CD4-positive, alpha-beta T cell (primary cell): ENCODE measurements at places on chromosomes 13 and 19.
A peak's percentile ranks its signal among the peaks of the same experiment; 100 is the strongest.

DNA sequence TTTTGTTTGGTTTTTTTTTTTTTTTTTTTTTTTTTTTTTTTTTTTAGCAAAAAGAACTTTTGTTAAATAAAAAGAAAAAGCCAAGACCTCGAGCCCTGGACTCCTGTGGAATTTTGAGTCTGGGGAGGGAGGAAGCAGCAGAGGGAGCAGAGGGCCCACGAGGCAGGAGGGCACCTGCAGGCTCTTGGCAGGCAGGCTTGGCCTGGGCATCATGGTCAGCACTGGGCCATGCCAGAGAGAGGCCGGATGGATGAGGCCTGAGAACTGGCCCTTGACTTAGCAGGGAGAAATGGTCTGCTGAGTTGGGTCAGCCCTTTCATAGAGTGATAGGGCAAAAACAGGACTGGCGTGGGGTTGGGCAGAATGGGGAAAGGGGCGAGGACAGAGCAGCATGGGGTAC lies 100.4 kb downstream of the GPR12 start:
- DNase-seq: no peak

DNA sequence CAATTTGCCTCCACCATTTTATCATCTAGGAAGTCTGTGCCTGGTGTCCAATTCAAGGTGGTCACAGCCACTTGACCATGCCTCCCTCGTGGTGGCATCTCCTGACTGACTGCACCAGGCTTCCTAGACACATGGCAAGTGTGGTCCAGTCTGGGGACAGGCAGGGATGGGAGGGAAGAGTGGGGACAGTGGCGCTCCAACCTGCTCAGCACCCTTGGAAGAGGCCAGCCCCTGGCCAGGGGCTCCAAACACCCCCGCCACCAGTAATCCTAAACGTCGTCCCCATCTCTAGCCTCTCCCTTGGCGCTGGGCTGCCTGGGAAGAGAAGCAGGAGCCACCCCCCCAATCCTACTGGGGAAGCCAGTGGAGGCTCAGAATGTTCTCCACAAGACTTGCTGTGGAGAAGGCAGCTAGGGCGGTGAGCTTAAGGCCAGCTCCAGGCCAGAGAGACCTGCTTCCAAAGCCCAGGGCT lies 2.7 kb downstream of the RPL36 start:
- no peak for DNase-seq

- peak; percentile 18 for DNase-seq
These were observed 567 bp downstream of the EFNB2 start for GRCh38 chr13:106534639-106535551.

DNA sequence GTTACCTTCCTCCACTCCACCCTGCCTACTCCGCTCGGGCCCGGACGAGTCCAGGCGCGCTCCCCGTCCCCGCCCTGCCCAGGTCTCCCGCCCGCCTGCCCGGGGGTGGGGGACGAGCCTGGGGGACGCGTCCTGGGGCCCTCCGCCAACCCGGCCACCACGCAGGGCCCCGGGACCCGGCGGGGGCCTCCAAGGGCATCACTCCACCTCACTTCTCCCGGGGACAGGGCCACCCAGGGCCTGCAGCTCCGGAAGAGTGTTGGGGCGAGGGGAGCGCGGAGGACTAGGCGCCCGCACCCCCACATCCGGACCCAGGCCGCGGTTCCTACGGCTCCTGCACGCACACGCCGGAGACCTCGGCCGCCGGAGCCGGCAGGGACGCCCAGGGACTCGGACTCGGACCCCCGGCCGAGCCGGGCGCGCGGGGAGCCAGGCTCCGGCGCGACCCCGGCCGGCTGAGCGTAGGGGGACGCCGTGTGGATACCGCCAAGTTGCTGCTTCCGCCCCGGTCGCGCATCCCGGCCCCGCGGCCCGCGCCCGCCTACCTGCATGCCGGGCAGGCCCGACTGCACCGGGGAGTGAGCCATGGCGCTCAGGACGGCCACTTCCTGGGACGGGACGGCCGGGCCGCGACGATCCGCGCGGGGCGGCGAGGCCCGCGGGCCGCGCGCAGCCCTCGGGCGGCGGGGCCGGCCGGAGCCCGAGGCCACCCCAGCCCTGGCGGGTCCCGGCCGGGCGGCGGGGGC lies 534 bp downstream of the STK24 start:
- DNase-seq: peak; percentile 65

- no peak for DNase-seq
These were observed 986.7 kb upstream of the MIR17HG start for GRCh38 chr13:90360785-90361184.

DNA sequence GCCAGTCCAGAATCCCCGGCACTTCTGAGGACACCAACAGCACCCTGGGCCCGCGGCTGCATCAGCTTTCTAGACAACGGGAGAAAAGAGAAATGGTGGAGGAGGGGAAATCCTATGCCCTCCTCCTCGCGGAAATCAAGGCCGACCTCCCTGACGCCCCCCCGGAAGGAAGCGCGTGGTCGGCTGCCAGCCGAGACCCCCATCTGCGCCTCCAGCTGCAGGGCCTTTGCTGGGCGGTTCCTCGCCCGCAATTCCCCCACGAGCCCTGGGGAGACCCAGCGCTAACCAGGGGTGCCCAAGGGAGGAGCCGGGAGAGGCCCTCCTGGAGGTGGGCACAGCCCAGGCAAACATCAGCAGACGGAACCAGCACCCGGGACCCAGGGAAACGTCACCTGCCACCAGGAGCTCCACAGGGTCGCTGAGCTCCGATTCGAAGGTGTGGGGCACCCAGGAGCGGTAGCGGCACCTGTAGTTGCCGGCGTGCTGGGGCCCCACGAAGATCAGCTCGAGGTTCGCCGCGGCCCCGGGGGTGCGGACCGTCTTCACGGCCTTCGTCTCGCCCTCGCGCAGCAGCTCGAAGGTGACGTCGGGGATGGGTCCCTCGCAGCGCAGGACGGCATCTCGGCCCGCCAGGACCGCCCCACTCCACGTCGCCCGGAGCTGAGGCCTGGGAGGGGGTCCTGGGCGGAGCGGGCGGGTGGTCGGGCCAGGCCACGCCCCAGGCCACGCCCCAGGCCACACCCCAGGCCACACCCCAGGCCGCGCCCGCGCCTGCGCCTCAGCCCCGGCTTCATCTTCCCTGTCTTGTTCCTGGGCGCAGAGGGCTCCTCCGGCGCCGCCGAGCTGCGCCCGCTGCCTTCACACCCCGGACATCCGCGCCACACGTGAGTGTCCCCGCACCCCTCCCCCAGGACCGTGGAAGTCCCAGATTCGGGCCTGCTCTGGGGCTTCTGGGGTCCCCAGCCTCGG lies 6.0 kb downstream of the A1BG start:
- peak; percentile 52 for DNase-seq

- DNase-seq: peak; percentile 67
These were observed at the start of gene GZMM for GRCh38 chr19:543910-544608. Gene GZMM, plus strand, starts transcription at chr19:544053. Its CDS starts 19 bp downstream, at chr19:544072.

- peak; percentile 34 for DNase-seq
These were observed 126.2 kb downstream of the LMO7 start for GRCh38 chr13:75762076-75762937.

GRCh38 chr13:26222520-26223046 lies 469 bp upstream of the RNF6 start:
- no peak for DNase-seq

DNA sequence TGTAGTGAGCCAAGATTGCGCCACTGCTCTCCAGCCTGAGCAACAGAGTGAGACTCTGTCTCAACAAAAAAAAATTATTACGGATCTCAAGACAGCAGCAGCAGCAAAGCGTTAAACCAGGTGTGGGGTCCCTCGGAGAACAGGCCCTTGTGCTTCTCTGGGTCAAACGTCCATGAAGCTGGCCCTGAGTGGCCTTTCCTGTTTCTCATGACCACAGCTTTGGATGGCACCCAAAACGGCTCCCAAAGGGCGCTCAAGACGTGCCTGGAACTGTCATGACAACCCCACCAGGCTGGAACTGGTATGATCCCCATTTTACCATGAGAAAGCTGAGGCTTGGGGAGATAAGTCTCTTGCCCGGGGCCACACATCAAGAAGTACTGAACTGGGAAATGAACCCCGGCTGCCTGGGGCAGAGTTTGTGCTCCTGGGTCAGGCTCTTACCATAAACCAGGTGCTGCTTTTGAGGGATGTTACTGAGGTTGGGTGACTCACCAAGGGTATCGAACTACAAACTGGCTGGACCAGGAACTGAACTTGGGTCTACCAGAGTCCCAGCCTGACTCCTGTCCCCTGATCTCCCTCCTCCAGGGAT lies 11.6 kb upstream of the SAMD1 start:
- no peak for DNase-seq

- no peak for DNase-seq
These were observed 33.5 kb downstream of the FBN3 start for GRCh38 chr19:8115805-8116396.

DNA sequence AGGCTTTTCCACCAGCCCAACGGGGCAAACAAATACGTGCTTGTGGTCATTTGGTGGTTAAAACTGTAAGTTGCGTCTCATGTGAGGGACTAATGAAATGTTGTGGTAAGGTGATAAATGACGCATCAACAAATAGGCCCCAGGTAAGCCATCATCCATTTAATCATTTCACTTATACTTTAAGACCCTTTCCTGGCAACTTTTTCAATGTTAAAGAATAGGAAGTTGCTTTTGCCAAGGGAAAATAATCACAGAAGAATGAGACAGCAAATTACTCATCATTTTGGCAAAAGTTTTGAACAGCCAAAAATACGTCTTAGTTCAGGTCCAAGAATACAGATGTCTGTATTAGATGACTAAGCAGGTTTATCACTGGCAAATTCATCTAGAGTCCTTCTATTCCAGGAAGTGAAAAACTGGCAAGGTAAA lies 660.4 kb downstream of the SLITRK1 start:
- no peak for DNase-seq

- no peak for DNase-seq
These were observed 93.4 kb downstream of the ABCC4 start for GRCh38 chr13:95207769-95208366.

GRCh38 chr19:6373813-6374108 lies 1.2 kb downstream of the ALKBH7 start:
- no peak for DNase-seq

GRCh38 chr13:90686442-90686841 lies 661.0 kb upstream of the MIR17HG start:
- no peak for DNase-seq

DNA sequence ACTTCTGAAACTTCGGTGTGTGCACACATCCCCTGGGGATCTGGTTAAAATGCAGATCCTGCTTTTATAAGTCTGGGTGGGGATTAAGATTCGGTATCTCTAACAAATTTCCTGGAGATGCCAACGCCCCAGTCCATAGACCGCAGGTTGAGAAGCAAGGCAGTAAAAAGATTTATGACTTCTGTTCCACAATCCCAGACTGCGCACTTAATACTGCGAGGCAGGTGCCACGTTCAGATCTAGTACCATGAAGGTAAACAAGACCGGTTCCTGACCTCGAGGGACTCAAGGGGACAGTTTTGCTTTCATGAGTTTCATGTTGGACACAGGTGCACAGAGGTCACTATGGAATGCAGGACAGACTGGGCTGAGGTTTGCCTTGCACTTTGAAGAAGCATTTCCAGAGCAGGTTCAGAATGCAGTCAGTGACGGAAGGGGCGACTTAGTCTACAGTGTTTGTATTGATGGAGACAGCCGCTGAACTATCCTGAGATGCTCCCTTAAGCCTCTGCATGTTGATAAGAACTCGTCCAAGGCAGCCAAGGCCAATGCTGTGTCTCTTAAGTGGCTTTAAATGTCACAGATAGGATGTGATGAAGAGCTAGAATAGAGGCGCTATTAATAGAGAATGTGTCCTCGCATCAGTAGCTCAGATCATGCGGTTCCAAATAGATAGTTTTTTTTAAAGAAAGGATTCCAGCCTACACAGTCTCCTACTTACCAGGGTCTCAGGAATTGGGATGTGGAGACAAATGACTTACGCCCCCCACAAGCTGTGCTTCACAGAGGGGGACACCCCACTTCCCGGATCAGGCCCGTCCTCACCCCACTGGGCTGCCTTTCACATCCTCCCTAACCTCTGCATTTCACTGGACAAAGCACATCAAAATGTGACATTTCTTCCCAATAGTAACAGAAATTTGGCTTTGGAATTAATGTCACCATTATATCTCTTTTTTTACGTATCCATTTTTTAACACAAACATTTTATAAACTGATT lies 97.1 kb upstream of the IRS2 start:
- DNase-seq: no peak

- no peak for DNase-seq
These were observed 164.6 kb downstream of the KLF5 start for GRCh38 chr13:73223372-73223781.

DNA sequence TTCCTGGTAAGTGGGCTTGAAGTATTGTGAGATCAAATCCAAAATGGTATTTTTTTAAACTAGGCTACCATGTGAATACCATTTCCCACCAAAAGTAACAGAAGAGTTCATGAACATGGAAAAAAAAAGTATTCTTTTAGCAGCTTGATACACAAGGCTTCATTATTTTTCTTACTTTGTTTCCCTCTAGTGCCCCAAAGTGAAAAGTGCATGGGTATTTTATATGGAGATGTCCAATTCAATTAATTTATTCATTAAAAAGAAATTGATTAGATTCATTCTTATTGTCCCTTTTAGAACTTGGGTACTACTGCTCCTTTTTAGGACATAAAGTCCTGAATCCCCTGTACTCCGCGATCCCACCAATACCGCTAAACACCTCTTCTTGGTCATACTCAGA lies 28.6 kb upstream of the SCEL start:
- no peak for DNase-seq

- DNase-seq: no peak
These were observed 14.2 kb upstream of the IL17D start for GRCh38 chr13:20689291-20689690.

DNA sequence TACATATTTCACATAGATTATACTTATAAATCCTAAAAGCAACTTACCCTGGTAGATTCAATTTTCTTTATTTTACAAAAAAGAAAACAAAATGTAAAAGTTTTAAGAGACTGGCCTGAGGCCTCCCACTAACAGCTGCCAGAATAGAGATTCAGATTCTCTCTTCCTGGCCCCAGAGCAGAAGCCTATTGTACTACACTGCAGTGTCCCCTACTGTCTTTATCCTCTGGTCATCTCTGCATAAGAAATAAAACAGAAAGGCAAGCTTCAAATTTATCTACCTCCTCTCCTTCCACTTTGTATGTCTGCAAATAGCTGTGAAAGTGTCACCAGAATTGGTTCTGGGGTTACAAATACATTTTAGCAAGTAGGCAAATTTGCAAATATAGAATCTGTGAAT lies 1004.1 kb upstream of the PCDH9 start:
- DNase-seq: no peak

DNA sequence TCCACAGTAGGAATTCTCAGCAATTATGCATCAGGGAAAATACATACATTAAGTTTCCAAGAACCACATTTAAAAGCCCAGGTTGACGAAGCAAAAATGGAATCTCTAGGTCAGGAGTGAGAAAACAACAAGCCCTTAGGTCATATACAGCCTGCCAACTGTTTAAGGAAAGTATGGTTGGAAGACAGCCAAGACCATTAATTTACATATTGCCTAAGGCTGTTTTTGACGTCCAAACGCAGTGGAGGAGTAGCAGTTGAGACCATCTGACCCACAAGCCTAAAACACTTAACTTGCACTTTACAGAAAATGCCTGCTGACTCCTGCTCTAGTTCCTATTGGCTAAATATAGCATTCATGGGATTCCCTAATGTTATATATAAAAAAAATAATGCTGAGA lies 299.0 kb downstream of the ITGBL1 start:
- DNase-seq: no peak
